ENCODE measurements at places on chromosomes 12 and 14. TPM values are rescaled to one million over a fixed set of nuclear protein-coding genes. Genes with fewer than 3 reads are reported as not detected.
A peak's percentile ranks its signal among the peaks of the same experiment; 100 is the strongest.

GRCh38 chr12:91140026-91140931 lies 29.0 kb upstream of the LUM start:
- no peak for DNase-seq

- DNase-seq, result no peak
Observed at GRCh38 chr14:30991408-30991807, 34.0 kb upstream of the AP4S1 start.

DNA sequence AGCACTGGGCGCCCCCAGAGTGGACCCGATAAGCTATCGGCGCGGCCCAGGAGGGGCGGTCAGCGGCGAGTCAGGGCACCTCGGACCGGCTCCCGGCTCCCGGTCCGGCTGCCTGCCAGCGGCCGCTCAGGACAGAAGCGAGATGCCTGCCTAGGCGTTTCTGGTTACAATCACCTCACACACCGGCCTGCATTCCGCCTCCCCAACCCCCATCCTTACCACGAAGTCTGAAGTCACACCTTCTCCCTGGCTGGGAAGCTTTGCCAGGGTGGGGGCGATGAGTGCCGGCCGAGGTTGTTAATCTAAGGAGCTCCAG lies 42.6 kb upstream of the TBX5 start:
- no peak for DNase-seq

- no peak for DNase-seq
Observed at GRCh38 chr12:132669166-132669879, 17.8 kb downstream of the POLE start.

GRCh38 chr12:76489737-76490136 lies 69.8 kb downstream of the OSBPL8 start:
- DNase-seq, result no peak

- DNase-seq, result no peak
Observed at GRCh38 chr14:91406982-91407381, 10.6 kb downstream of the CCDC88C start.

- DNase-seq, result no peak
Observed at GRCh38 chr14:104885031-104885972, 20.2 kb downstream of the CEP170B start.

DNA sequence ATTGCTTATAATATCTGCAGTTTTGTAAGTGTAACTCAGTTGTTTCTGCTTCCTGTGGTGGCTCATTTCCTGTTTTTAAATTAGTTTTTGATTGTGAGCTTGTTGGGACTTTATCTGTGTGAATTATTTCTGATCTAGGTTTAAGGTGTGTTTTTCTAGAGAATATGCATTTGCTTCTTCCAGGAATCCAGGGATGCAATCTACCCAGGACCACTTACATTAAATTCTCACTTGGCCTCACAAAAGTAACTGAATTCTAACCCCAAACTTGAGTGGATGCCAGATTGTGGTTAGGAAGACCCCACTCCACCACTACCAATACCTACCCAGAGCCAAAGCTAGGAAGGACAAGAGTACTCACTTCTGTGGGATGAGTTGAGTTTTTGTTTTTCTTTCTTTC lies 11.9 kb downstream of the STYX start:
- no peak for DNase-seq

- no peak for DNase-seq
Observed at GRCh38 chr12:87690236-87690810, 338.9 kb downstream of the C12orf50 start.

GRCh38 chr12:66808606-66809005 lies 129.7 kb upstream of the GRIP1 start:
- DNase-seq, result no peak

GRCh38 chr14:70741482-70741881 lies 67.8 kb downstream of the MAP3K9 start:
- no peak for DNase-seq

DNA sequence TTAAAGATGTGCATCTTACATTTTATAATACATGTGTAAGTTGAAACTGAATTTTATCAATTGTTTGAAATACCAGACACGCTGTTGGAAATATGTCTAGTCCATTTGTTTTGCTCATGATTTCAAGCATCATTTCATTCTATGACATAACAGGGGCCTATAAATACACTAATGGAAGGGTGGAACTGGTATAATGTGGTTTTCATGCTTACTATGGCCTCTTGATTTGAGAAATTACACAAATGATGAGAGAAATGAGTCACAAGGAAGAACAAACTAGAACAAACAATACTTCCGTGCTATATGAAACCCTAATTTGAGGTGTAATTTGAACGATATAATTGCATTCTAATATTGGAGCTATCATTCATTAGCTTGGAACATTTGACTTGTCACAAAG lies 663.4 kb downstream of the SLC16A7 start:
- DNase-seq, result no peak

GRCh38 chr12:15631007-15631715 lies 158.0 kb downstream of the EPS8 start:
- no peak for DNase-seq

DNA sequence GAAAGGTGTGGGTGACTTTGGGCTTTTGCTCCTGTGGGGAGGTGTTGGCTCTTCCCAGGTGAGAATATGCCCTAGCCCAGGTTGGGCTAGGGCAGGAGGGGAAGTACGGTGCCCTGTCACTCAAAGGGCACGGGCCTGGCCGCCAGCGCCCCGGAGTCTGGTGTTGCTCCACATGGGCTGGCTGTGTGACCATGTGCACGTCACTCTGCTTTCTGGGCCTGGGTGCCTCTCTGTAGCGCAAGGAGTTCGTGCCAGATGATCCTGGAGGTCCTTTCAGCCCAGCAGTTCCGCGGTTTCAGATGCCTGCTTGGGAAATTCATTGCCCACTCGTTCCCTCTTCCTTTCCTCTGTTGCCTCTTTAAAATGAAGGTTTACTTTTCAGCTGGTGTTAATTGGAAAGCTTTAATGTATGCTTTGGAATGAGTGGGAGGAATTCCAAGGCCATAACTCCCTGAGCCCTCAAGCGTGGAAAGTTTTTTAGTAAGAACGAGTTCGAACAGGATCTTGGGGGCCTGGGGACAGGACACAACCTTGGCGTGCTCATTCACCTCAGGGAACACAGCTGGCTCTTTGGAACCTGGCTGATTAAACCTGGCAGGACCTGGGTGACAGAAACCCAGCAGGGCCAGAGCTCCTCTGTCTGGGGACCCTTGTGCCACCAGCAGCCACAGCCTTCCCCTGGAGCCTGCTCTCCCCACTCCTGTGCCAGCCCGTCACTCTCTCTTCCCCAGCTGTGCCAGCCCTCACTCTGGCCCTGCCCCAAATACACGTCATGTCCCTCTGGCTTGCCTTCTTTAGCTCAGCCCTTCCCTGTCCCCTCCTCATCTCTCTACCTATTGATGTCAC lies 42.8 kb downstream of the TSPAN9 start:
- peak; percentile 80 for DNase-seq

- no peak for DNase-seq
Observed at GRCh38 chr14:30907659-30908057, 33.3 kb downstream of the COCH start.

DNA sequence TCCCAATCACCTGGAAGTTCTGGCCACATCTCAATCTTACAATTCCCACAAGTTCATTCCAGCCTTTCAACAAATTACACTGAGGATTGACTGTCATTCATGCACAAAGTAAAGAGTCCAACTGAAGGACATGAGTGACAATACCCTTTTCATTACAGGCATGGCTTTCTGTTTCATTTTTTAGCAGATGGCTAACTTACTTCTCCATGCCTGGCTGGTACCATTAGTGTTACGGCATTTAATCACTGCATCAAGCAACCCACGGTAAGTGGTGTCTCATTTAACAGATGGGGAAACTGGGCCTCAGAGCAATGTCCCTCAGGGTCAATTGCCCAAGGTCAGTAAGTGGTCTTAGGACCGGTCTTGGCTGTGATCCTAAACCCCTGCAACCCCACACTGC lies 114.4 kb downstream of the PRICKLE1 start:
- DNase-seq, result no peak

GRCh38 chr14:76098047-76098446 lies 53.7 kb upstream of the GPATCH2L start:
- no peak for DNase-seq

GRCh38 chr12:115922952-115923564 lies 354.4 kb downstream of the MED13L start:
- no peak for DNase-seq

DNA sequence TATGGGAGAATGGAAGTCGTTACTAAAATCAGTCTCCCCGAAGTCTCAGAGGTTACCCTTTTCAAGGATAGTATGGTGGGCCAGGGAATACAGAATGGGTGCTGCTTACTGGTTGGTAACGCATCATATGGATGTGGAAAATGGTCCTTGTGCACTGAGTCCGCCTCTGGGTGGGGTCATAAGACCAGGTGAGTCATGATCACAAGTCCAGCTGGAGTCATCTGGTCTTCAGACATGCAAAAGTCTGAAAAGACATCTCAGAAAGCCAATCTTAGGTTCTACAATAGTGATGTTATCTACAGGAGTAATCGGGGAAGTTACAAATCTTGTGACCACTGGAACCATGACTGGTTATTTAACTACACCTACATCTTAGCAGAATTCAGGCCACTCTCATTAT lies 71.9 kb upstream of the TCL1B start:
- DNase-seq, result no peak

DNA sequence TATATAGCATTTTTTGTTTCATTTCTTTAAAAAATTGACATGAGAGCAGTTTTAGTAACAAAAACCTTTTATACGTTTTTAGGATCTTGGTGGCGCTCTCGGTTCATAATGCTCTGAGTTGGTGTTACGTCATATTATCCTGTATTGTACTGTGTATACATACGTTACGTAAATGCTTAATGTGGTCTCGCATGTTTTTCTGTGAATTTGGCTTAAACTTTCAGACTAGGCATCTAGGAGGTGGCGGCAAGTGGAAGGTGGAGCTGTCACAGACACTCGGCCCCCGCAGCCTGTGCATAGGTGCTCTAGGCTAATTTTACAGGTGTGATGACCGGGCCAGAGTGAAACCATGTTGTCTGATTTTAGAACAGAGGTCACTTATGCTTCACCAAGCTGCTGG lies 60.0 kb downstream of the PPP2R5C start:
- no peak for DNase-seq

DNA sequence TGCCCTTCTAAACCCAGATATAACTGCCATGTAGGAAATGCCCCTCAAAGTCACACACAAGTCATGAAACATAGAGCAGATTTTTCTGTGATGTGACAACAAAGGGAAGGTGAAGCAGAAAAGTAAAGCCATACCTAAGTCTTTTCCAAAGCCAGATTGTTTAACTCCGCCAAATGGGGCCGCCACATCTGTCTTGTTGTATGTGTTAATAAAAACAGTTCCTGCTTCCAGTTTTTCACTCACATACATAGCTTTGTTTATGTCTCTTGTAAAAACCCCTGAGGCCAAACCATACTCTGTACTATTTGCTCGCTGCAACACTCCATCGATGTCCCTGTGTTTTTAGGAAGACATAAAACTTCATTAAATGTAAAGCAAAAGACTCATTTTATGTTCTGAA lies 40.3 kb downstream of the NOPCHAP1 start:
- DNase-seq, result no peak

DNA sequence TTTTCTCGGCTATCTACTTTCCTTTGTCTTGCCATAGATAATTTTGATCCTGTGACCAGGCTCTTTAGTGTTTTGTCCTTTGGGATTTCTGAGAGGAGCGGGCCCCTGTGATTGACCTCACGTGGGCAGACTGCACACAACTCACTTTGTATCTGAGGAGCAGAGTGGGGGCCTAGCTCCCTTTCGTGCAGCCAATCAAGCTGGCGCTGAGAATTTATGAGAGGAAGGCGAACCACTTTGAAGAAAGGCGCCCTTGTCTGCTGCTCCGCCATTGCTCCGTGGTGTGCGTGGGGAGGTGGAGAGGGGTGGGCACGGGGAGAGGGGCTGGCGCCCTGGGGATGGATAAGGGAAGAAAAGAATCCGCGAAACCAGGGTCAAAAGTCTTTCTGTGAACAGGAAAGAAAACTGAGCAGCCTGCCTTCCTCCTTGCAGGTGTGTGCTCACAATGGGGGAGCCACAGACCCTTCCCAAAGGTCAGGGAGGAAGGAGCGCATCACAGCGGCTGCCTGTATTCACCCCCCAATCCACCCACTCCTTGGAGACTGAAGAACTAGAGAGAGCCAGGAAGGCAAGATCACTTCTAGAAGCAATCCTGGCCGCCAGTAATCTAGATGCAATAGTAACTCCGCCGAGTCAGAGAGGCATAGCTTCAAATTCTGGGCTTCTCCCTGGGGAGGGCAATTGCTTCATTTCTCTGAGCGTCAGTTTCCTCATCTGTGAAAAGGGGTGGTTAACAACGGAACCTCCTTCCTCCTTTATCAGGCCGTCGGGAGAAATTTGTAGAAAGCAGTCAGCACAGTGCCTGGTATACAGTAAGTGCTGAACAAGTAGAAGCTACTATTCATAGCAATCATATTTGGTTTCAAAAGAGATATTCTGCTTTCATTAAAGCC lies 24.9 kb upstream of the MED13L start:
- DNase-seq, result no peak

DNA sequence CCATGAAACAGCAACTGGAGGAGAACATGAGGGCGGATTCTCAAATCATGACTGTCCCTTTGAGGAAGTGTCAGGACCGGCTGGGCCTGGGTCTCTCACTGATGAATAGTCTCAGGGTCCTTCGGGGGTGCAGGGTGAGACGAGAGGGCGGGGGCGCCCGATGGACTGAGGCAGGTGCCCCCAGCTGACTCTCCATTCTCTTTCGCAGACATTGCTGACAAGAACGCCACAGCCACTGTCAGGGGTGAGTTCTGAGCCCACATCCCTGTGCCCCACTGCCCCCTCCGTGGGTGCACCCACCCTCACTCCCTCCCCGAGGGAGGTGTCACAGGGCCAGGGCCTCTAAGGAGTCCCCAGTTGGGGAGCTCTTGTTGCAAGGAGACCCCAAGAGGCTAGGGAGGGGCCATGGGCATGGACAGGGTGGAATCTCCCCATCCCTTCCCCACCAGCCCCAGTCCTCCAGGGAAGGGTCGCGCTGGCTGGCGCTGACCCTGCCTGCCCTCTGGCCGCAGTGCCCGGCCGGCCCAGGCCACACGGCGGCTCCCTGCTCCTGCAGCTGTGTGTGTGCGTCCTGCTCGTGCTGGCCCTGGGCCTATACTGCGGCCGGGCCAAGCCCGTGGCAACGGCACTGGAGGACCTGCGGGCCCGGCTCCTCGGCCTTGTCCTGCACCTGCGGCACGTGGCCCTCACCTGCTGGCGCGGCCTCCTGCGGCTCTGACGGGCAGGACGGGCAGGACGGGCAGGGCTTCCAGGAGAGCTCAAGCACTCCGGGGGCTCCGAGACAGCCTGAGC lies 8.7 kb downstream of the C14orf180 start:
- no peak for DNase-seq

Gene LGR5
- polyA plus RNA-seq, result 0.06 TPM

Gene KRT75
- not detected for polyA plus RNA-seq

Gene TMEM253
- polyA plus RNA-seq, result 0.30 TPM

Gene KRT1
- polyA plus RNA-seq, result not detected

Gene SMIM41
- polyA plus RNA-seq, result not detected

Gene TOMM20L
- polyA plus RNA-seq, result not detected

Gene HDAC7
- polyA plus RNA-seq, result 40.4 TPM

Gene DBX2
- not detected for polyA plus RNA-seq

Gene MOK
- 19.8 TPM for polyA plus RNA-seq
